Stimulated activated CD4-positive, alpha-beta T cell treated with anti-CD3 and anti-CD28 coated beads, Interleukin-1b, Interleukin-23, amount 100 ng/mL, for 4 hours (primary cell): ENCODE measurements at places on chromosomes 3 and 15.
A peak's percentile ranks its signal among the peaks of the same experiment; 100 is the strongest.

DNA sequence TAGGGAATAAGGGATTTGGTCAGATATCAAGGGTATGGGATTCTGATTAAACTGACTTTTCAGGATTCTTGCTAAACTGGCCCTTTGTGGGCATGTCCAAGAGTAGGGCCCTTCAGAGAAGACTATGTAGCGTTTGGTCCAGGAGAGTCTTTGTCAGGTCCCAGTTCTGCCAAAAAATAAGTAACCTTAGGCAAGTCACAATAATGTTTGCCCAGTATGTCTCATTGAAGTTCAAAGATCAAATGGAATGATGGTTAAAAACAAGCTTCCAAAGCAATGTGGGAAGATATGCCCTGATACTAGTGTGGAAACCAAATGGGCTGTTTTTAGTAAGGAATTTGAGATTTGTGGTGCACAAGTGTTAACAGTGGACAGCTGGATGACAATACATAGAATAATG, 454.4 kb downstream of the WDR72 start:
- DNase-seq = no peak

GRCh38 chr3:144200004-144200403, 228.4 kb downstream of the DIPK2A start:
- DNase-seq = no peak

- no peak for DNase-seq
Observed at GRCh38 chr3:106071306-106071705, 202.5 kb upstream of the CBLB start.

DNA sequence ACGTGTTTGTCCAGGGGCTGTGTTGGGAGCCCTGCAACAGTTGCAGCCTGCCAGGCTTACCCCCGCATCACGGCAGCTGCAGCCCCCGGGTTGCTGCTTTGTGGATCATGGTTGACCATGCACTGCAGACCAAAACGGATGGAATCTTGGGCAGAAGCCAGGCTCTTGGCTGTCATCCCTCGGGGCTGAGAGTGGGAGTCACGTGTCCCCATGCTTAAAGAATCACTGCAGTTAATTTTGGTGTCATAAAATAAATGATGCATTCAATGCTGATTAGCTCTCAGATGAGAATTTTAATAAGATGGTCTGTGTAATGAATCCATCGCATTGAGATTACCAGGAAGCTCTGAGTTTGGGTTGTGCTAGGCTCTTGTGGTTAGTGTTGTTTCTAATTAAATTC, 115.6 kb downstream of the CHDH start:
- DNase-seq = no peak

- no peak for DNase-seq
Observed at GRCh38 chr3:43478118-43478785, 143.6 kb downstream of the ANO10 start.

GRCh38 chr3:30315447-30315846, 291.0 kb upstream of the TGFBR2 start:
- no peak for DNase-seq

DNA sequence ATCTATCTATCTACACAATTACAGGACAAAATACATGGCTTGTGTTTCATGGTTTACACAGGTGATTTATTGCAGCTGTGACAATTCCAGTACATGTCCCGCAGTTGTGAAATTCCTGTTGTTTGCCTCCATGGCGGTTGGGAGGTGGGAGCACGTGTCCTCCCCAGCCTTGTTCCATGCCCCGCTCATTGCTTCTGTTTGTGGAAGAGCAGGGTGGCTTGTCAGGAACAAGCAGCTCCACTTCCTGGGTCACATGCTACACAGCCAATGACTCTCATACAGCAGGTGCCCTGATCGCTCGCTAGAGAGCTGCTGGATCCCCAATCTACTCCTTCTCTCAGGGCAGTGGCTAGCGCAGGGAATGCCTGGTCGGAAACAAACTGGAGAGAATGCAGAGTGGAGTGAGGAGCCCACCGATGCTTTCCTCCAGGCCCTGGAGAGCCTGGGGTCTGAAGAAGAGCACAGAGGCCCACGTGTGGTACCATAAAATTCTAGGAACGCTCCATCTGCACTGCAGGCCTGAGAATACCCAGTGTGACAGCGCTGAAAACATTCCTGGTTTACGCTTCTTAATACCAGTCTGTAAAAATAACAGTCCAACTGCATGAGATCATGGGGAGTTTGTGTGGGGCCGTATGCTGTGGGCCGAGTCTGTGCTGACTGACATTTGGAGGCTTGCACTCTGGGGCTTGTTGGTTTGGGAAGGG, 270.6 kb upstream of the RGMA start:
- no peak for DNase-seq

- no peak for DNase-seq
Observed at GRCh38 chr15:80985981-80986380, 3.6 kb downstream of the MESD start.

GRCh38 chr3:16404349-16404895, 109.1 kb downstream of the RFTN1 start:
- DNase-seq = no peak

DNA sequence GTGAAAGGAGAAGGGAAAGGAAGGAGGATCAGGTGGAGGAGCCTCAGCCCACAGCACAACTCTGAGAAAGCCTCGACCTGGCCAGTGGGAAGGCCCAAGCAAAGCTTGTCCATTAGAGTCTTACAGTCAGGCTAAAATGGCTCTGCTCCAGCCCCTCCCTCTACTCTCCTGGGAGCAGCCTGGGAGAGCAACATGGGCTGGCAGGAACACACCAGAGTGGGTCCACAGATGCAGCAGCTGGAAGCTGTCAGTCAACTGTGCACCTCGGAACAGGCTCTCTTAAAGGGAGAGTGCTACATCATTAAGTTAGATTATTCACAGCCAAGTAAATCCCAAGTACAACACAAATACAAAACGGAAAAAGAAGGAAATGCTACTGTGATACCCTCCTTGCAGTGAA, 98.0 kb upstream of the LIMD1 start:
- no peak for DNase-seq

DNA sequence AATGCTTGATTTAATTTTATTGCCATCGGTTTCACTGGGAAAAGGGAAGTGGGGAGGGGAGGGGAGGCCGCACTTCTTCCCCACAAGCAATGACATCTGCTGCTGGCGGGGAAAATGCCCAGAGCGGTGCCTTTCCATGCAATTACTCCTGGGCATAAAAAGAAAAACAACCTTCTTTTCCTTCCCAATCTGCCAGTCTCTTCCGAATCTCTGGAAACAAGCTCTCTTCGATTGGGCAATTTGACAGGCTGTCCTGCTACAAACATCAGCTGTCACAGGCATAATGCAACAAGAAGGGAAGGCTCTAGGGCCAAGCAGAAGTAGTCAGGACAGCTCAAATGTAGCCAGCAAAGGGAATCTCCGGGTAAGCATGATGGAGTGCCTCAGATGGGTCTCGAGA, 93.4 kb upstream of the STRIT1 start:
- no peak for DNase-seq

DNA sequence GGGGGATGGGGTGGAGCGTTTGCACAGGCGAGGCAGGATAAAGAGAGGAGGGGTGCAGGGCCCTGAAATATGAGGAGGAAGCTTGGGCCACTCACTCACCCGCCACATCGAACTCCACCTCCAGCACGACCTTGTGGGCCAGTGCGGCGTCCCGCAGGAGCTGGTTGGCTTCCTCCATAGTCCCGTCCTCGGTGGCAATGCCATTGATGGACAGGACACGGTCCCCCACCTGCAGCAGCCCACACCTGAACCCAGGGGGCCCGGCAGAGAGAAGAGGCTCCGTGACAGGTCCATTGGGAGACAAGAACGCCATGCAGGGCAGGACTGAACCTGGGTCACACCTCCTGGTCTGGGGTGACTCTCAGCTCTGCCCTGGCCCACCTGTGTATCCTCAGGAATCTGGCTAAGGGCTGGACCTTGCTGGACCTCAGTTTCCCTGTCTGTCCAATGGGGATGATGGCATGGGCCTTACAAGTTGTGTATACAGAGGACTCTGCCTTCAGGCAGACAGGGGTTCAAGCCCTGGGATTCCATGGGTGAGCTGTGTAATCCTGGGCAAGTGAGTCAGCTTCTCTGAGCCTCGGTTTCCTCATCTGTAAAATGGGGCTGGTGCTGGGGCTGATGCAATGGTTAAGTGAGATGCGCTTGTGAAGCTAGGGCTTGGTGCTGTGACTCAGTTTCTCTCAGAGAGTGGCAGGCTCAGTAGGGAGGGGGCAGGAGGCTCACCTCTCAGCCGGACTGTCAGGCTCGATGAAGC, 26.4 kb downstream of the GRIP2 start:
- no peak for DNase-seq

DNA sequence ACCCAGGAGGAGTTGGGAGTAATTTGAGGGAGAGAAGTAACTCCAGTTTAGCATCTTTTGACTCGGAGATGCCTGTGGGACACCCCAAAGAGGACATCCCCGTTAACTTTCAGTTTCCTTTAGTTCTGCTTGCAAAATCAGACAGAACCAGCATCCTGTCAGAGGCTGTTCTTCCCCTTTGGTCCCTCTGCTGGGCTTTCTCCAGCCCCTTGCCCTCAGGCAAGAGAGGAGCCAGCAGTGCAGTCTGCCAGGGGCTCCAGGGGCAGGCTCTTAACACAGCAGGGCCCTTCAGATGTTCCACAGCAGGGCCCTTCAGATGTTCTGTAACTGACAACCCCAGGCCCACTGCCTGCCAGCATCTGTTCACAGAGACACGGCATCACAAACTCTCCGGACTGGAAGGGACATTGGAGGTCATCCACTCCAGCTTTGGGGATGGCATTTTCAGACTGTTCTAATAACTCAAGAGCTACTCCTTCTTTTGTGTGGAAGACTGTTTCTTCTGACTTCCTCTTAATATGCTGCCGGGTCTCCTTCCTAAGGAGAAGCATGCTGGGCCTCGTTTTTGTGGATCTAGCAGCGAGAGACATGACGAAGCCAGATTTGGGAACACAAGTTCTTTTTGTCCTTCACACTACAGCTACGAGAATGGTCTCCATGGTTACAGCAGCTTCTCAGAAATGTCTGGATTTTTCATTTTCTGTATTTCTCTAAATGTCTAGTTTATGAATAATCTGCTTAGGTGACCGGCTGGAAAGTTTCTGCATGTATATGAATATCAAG, 51.9 kb downstream of the KY start:
- no peak for DNase-seq

DNA sequence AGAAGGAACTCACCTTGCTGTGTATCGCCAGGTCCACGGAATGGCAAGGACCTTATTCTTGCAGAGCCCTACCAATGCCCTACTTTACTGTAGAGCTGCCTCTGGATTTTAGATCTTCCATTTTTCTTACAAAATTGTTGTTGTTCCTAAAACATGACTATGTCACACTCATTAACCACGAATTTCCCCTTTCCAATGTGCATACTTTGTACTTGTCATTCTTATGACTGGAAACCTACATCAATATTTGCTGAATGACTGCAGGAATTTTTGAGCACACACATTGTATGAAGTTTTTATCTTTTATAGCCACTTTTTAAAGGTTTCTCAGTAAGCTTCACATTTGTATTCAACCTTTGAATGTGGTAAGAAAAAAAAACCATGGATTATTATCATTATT, 35.9 kb upstream of the CMSS1 start:
- DNase-seq = no peak

- no peak for DNase-seq
Observed at GRCh38 chr3:152841131-152841530, 6.2 kb downstream of the P2RY1 start.

GRCh38 chr3:123834631-123835030, 49.5 kb downstream of the MYLK start:
- no peak for DNase-seq

- DNase-seq = peak; percentile 73
Observed at GRCh38 chr3:17151598-17152373, 267.0 kb downstream of the PLCL2 start.

DNA sequence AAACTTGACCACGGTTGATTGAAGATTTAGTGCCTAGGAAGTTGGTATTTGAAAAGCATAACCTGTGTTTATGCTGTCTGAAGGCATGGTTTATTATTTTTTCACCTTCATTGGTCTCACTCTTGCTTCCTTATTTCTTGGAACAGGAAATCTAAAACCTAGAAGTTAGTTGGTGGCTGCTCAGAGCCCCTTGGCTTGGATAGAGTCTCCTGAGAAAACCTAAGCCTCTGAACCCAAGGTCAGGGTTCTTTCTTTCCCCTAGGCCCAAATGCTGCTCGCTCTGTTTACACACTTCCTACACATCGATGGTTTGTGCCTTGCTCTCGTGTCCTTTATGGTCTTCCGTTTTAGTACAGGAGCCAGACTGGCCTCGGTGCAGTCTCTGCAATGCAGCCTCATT, 82.2 kb downstream of the TRAK1 start:
- DNase-seq = no peak

GRCh38 chr15:63502843-63503738, 1.3 kb upstream of the USP3 start:
- DNase-seq = peak; percentile 50

GRCh38 chr15:63185206-63185605, 4.2 kb upstream of the RAB8B start:
- DNase-seq = no peak

GRCh38 chr3:12401208-12401607, 83.1 kb upstream of the TSEN2 start:
- no peak for DNase-seq

DNA sequence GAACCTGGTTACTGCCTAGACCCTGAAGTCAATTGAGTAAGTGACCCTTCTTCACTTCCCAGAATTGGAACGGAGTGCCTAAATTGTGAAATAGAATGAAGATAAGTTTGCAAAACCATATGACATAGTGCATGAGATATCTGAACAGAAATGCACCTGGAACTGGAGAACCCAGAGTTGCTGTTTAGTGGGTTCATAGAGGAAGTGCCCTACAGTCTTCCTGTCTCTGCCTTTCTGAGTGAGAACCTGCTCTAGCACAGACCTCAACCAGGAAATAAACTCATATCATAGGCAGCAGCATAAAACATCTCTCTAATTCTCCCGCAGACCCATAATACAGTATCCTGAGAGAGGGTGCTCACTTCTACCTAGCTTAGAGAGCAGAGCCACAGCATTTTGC, 82.9 kb downstream of the EOMES start:
- peak; percentile 5 for DNase-seq

GRCh38 chr3:54791501-54792156, 136.2 kb downstream of the LRTM1 start:
- DNase-seq = no peak

- DNase-seq = peak; percentile 32
Observed at GRCh38 chr15:99424978-99425656, 140.7 kb upstream of the MEF2A start.

- DNase-seq = no peak
Observed at GRCh38 chr15:99416191-99417188, 149.3 kb upstream of the MEF2A start.

GRCh38 chr15:65804252-65804931, 12.3 kb upstream of the DENND4A start:
- DNase-seq = no peak
